ENCODE measurements at places on chromosomes 2 and 18.
A peak's percentile ranks its signal among the peaks of the same experiment; 100 is the strongest.

DNA sequence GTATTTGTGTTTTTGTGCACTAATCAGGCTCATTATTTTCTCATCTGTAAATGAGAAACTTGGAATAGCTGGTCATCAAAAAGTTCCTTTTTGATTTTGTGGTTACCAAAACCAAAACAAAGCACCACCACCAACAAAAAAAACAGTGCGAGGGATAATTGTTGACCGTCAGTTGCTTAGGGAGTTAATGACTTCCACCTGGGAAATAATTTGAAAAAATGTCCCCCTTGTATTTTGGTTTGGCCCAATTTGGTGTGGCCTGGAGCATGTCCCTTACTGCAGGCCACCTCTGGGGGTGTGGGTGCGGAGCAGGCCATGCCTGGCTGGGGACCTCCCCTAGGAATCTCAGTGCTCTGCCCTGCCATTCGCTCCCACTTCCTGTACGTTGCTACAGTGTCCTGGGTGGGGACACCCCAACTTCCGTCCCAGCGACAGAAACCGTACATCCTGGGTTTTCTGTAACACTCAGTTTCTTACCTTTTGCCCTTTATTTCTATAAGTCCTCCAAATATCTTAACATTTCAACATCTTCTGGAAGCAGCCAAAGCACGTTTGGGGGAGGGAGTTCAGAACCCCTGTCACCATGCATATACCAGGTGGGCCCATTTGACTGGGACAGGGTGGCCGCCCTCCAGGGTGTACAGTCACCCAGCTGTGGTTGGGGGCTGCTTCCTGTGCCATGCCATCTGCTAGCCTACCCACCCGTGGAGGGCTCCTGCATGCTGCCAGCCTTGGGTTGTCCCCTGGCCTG lies 31.3 kb downstream of the NCK2 start:
- peak; percentile 43 for DNase-seq

DNA sequence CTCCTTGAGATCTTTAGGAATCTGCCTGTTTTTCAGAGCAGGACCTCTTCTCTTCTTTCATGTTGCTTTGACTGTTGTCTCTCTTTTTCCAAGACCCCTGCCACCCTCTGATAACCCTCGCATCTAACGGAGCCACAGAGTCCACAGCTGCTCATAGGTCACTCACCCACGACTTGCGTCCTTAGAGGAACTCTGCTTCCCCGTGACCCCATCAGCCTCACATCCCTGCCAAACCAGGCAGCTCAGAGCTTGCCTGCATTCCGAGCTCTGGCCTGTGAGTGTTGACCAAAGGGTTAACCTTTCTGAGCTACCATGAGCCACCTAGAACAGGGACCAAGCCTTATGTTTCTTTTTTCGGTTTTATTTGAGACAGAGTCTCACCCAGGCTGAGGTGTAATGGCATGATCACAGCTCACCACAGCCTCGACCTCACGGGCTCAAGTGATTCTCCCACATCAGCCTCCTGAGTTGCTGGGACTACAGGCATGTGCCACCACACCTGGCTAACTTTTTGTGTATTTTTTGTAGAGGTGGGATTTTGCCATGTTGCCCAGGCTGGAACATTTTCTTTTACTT lies 36.4 kb downstream of the CABLES1 start:
- DNase-seq = no peak

DNA sequence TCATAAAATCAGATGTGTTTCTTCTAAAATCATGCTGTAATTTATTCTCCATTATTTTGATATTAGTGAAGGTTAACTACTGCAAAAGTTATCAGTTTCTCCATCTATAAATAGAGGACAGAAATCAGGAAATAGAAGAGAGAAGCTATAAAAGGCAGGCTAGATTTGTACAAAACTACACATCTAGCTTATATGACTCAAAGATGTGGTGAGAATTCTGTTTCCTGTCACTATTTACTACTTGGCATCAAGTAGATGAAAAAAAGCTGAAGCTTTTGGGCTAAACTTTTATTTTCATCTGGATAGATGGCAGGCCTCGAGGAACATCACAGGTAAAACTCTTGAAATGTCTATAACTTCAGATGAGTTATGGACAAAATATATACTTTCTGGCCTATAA lies 49.8 kb upstream of the NAB1 start:
- no peak for DNase-seq

- no peak for DNase-seq
These were observed 112.2 kb downstream of the ZFP36L2 start for GRCh38 chr2:43114210-43114609.

- DNase-seq = no peak
These were observed 96.9 kb downstream of the TGOLN2 start for GRCh38 chr2:85230679-85231467.

Measured in CD14-positive monocyte (primary cell).